ENCODE measurements at places on chromosomes 2 and 18. TPM values are rescaled to one million over a fixed set of nuclear protein-coding genes. Genes with fewer than 3 reads are reported as not detected.

Gene NAT8
- total RNA-seq: not detected

Gene KRTCAP3
- total RNA-seq: 10.0 TPM

Gene CD226
- 1.9 TPM for total RNA-seq

Gene COL4A4
- 5.2 TPM for total RNA-seq

DNA sequence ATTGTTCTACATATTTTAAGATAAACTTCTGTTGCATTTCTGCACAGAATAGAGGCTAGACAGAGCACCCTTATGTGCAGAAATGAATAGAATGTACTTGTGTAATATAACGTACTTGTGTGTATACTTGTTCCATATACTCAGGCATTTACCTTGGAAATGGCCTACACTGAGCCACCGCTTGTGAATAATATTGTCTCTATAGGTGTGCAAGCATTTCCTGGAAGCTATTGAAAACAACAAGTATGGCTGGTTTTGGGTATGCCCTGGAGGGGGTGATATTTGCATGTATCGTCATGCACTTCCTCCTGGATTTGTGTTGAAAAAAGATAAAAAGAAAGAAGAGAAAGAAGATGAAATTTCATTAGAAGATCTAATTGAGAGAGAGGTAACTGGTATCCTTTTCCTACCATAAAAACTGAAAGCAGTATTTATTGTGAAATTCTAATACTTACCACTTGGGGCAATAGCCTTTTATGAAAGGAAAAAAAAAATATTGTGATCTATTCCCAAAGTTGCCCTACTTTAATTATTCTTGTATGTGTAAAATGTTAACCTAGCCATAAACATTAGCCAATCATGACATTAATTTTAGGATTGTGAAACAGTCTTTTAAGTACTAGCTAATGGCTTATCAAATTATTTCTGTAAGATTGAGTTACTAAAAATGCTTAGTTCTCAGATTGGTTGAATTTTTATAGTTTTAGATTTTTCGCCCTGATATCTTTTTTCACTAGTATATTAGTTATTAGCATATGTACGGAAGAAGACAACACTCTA is 18.0 kb downstream of the ZC3H15 start:
- DNase-seq: no peak

DNA sequence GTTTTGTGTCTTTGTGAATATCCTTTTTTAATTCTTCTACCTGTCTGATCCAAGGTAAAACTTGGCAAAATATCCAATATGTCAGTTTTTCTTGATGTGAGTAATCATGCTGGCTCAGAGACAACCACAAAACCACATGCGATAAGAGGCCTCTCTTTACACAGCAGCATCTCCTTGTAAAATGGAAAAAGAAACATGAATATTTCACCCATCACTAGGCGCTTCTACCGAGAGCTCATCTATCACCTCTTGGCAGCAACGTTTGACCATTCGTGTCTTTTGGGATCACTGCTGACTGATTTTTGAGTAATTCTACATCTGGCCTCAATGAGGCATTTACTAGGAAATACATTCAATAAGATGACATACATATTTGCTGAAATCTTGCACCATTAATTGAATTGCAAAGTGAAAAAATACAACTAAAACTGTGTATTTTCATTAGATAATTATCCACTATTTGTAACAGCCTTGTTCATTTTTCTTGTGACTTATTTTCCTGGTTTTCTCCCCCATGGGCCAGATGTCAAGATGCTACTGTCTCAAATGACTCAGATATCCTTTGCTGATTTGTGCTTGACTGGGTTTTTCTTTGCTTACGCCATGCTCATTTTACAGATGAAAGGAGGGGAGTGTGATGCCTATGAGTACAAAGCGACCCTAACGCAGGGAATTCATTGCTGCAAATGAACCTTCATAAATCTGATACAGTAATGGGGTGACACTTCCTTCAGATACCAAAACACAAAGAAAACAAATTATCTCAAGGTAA is 467.5 kb downstream of the FBXO15 start:
- DNase-seq: no peak

- no peak for DNase-seq
Measured at GRCh38 chr2:56337342-56337741, 153.6 kb downstream of the CCDC85A start.

DNA sequence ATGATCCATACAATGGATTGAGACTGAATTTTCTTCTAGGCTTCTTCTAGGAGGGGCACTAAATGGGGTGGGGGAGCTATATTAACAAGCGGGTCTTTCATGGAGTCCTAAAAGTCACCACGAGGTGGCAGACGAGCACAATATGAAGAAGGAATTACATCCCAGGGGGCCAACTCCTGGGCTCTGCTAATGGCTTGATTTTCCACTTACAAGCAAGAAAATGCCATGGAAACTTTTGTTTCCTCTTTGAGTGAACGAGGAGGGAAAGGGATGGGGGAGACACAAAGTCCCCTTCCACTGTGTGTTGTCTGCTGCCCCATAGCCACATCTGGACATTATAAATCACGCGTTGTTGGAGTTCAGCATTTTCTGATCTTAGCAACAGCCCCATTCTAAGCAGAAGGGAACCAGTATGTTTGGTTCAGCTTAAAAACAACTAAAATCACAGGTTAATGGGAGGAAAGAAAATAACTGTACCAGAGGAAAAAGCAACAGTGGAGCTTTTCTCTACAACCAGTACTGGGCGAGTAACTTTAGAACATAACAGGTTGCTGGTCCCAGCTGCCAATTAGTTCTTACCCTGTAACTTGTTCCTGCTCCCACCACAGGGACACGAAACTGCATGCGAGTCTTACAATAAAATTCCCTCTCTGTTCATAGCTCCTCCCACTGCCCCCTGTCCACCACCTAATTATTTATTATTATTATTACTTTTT is 285.0 kb upstream of the PARD3B start:
- no peak for DNase-seq

DNA sequence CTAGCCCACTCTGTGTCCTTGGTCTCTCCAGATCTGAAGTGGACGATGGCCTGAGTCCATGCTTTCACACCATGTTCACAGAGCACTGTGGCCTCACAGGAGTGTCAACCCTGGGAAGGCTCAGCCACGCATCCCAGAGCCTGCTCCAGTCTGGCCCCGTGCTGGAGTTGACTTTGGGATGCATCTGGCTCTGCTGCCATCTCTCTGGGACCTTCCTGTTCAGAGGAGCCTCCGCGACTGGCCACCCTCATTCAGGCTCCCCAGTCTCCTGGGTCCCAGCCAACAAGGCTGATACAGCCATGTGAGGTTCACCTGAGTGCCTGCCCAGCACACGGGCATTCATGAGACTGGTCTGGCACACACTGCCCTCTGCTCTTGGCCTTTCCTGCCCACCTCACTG is 199.7 kb upstream of the RAB6C start:
- no peak for DNase-seq

GRCh38 chr2:190657474-190658255 is 8.8 kb downstream of the NAB1 start:
- no peak for DNase-seq

GRCh38 chr2:29295845-29296244 is 180.6 kb downstream of the CLIP4 start:
- DNase-seq: no peak

GRCh38 chr2:25247792-25248512 is 79.6 kb upstream of the POMC start:
- DNase-seq: no peak

DNA sequence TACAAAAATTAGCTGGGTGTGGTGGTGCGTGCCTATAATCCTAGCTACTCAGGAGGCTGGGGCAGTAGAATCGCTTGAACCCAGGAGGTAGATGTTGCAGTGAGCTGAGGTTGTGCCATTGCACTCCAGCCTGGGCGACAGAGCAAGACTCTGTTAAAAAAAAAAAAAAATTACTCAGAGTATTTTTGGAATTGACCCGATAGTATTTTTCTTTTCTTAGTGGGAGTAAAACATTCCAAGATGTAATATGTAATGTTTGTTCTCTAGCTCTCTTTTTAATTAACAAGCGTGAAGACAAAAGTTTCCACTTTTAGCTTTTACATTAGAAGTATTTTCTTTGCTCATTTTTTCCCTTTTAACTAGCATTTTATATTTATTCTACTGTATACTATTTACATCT is 12.0 kb upstream of the TMEM18 start:
- DNase-seq: no peak

DNA sequence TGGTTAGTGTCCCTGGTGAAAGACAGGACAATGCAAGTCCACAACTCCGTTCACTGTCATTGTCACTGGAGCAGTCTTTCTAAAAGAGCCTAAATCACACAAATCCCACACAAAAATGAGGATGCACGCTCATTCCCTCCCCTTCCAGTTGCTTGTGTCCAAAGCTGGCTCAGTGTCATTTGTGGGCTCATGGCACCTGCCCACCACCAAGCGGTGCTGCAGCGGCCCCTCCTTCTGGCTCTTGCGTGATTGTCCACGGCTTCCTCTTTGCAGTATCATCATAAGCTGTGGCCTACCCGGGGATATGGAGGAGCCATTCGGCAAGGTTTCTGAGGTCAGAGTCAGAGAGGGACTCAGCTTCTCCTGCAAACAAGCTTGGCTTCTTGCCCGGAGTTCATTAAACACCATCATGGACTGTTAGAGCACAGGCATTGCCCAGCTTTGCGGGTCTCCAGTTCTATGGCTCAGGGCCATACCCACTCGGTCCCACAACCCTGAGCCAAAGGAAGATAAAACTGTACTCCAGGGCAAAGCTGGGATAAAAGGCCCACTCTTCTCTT is 179.4 kb upstream of the AGAP1 start:
- no peak for DNase-seq

GRCh38 chr2:88148929-88149438 is 21.1 kb upstream of the FABP1 start:
- DNase-seq: no peak

GRCh38 chr2:58971511-58972360 is 730.6 kb upstream of the FANCL start:
- DNase-seq: no peak

GRCh38 chr2:98632351-98632750 is 24.0 kb downstream of the UNC50 start:
- no peak for DNase-seq

DNA sequence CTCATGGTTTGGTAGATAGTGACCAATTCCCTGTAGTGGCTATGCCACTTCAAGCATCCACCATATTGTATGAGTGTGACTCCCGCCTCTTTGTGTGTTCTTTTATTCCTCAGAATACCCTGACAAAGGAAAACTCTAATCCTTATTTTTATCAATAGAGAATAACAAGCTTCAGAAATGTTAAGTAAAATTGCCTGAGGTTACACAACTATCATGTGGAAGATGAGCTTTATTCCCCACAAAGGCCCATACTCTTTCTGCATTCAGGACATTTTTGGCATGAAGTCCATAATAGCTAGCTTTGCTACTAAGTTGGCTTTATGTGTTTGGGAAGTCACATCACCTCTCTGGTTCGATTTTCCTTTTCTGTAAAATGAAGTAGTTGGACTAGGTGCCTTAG is 276.8 kb downstream of the PIK3C3 start:
- no peak for DNase-seq

DNA sequence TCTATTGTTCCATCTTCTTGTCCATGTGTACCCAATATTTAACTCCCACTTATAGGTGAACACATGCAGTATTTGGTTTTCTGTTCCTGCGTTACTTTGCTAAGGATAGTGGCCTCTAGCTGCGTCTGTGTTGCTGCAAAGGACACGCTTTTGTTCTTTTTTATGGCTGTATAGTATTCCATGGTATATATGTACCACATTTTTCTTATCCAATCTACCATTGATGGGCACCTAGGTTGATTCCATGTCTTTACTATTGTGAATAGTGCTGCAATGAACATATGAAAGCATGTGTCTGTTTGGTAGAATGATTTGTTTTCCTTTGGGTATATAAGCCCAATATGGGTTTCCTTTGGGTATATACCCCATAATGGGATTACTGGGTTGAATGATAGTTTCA is 77.3 kb upstream of the MMADHC start:
- no peak for DNase-seq

DNA sequence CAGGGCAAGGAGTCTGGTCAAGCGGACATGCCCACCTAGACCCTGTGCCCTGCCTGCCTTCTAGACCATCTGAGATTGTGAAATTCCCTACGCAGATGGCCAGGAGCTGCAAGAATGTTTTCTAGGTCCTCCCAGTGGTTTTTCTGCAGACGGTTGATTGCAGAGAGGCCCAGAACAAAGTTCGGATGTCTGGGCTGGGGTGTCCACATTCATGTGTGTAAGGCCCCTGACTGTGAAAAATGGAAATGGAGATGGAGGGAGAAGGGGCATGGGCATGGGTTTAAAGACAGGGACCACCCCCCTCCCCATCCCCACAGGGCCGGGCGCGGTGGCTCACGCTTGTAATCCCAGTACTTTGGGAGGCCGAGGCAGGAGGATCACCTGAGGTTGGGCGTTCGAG is 11.8 kb downstream of the ARHGAP25 start:
- DNase-seq: no peak

DNA sequence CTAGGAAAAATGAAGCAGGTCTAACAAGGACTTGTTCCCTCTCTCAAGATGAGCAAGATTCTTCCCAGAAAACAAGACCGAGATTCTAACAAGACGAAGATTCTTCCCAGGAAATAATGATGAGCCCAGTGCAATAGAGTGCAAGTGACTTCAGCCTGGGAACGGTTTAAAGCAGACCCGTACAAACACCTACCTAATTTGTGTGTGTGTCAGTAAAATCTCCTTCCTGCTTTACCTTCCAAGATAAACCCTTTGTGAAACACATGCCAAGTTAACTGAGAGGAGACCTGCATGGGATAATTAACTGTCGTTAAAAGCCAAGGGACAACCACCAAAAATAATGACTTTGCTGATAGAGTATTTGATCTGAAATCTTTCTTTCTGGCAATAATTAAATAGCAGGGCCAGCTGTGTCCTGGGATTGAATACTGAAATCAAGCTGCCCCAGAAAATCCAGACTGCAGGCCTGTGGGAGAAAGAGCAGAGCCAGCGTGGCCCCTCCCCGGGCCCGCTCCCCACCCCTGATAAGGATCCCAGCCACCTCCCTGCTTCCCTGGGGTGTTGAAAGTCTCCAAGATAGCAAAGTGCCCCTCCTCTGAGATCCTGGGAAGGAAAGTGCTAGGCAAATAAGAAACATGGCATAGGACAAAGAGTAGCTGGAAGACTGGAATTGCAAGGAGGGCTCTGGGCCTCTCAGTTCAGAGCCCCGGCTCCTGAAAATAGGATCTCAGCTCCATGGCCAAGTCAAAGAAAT is 145.5 kb downstream of the CYP26B1 start:
- DNase-seq: no peak
